T-cell (primary cell): ENCODE measurements at places on chromosomes 1 and 21.

DNA sequence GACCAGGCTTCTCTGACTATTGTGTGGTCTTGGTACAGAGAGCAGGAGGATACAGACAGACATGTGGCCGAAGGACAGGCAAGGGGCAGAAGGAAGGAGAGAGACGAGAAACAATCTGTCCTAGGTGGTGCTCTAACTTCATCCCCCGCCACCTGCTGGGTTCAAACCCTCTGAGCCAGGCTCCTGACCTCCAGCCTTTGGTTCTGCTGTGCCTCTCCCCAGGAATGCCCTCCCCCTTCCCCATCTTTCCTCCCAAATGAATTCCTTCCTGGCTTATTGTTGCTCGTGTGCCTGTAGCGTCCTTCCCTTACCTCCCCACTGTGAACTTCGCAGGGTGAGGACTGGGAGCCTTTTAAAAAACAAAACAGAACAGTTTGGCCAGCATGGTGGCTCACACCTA lies 5.4 kb downstream of the TCEA3 start:
- no peak for DNase-seq

GRCh38 chr1:203408486-203409481 lies 57.9 kb upstream of the FMOD start:
- DNase-seq, result no peak

- no peak for DNase-seq
Observed at GRCh38 chr1:64894438-64895196, 71.7 kb downstream of the JAK1 start.

DNA sequence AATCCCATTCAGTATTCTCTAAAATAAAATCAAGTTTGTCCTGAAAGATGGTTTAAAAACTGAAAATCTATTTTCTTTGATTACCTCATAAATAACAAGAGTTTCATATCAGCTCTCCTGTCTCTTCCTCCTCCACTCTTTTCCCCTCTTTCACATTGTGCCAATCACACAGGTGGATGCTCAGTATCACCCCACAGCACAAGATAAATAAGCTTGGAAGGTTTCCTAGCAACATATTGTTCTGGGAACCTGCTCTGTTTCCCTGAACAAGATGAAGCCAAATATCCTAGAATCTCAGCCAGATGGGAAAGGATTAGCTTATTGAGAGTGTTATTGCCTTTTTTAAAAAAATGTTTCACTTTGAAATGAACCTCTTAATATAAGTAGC lies 45.7 kb upstream of the CACYBP start:
- DNase-seq, result no peak

DNA sequence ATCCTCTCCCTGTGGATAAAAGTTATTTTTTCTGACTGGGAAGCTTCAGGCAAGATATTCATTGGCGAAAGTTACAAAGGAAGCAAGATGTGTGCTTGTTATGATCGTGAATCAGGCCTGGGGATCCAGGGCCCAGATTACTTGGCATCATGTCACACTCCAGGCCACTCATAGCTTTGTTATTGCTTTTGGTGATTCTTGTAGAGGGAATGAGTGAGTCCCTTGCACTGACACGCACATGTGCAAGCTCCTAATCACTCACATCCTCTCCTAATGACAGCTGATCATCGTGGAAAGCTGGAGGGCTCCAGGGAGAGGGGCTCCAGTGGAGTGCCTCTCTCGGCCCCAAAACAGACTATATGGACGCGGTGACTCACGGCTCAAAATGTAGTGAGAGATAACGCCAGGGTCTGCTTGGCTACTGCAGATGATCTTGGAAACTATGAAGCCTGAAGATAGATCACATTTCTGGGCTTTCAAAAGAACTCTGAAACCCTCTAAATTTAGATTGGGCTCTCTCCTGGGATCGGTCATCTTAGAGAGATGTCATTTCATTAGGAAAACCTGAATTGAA lies 481.1 kb upstream of the USP24 start:
- no peak for DNase-seq

- DNase-seq, result no peak
Observed at GRCh38 chr21:32186804-32187203, 92.0 kb downstream of the MIS18A start.

DNA sequence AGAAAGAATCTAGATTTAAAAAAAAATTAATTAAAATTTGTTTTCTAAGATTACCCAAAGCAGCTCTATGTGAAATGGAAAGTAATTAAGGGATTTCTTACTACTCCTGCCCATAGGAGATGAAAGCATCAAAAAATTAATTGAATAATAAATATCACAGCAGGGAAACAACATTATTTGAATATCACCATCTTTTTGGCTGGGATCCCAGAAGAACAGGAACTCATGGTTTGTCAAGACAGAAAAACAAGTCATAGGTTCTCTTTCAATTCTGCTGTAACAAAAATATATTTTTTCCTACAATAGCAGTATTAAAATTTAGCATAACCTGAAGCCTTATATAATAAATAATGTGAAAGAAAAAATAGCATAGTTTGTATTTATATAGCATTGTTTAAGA lies 1713.4 kb downstream of the NCAM2 start:
- DNase-seq, result no peak

GRCh38 chr1:63545780-63546179 lies 22.5 kb downstream of the EFCAB7 start:
- no peak for DNase-seq

- DNase-seq, result no peak
Observed at GRCh38 chr1:207251066-207251465, 70.4 kb upstream of the CD55 start.

GRCh38 chr21:43884861-43885417 lies 19.9 kb downstream of the AGPAT3 start:
- no peak for DNase-seq

- no peak for DNase-seq
Observed at GRCh38 chr1:229456016-229456415, 22.1 kb upstream of the ACTA1 start.

- DNase-seq, result no peak
Observed at GRCh38 chr1:11529763-11530730, 51.1 kb downstream of the DISP3 start.

DNA sequence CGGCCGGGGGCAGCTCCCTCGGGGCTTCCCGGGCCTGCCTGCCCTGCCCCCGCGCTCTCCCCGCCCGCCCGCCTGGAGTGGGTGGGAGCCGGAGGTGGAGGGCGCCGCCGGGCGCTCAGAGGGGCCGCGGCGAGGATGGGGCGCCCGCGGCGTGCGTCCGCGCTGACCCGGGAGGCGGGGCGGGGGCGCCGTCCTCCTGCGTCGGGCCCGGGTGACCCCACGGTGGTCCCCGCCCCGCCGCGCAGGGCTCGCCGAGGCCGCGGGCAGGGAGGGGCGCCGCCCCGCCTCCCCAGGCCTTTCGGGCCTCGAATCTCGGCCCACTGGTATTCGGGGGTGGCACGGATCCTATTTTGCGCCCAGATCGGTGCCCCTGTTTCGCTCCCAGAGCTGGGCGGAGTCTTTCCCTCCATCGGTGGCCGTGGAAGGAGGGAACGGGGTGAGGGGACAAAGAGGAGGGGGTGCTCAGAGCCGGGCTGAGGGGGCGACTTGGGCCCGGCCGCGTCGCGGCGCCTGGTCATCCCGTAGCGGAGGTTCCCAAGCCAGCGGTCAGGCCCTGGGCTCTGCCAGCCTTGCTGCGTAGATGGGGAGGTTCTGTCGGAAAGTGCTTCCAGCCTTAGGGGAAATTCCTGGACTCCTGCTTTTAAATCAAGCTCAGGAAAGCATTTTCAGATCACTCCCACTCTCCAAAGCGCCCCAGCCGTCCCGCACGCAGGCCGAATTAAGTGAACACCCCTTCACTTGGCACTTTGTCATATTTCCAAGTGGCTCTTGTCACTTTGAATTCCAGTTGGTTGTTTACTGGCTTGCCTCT lies 545 bp downstream of the PATJ start:
- DNase-seq, result no peak

- no peak for DNase-seq
Observed at GRCh38 chr1:27491748-27492700, 2.1 kb upstream of the WASF2 start.

DNA sequence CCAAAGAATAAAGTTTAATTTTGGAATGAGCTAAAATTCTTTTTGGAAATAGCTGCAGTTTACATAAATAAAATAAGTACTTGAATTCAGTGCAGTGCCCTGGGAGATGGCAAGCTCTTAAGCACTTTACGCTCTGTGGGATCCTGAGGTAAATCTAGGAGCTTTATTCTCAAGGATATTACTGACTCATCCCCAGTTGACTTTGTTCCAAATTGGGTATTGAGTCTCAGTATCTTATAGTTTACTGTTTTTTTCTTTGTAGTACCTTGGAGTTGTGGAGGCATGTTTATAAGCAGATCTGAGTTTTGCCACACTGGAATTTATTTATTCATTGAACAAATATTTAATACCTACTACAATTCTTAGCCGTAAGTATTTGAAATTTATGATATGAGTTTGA lies 27.4 kb upstream of the HRNR start:
- no peak for DNase-seq

- no peak for DNase-seq
Observed at GRCh38 chr1:43557744-43558245, 27.1 kb downstream of the PTPRF start.
